ENCODE measurements at places on chromosomes 4 and X.

GRCh38 chr4:57971261-57971660 lies 861.1 kb upstream of the IGFBP7 start:
- no peak for DNase-seq

DNA sequence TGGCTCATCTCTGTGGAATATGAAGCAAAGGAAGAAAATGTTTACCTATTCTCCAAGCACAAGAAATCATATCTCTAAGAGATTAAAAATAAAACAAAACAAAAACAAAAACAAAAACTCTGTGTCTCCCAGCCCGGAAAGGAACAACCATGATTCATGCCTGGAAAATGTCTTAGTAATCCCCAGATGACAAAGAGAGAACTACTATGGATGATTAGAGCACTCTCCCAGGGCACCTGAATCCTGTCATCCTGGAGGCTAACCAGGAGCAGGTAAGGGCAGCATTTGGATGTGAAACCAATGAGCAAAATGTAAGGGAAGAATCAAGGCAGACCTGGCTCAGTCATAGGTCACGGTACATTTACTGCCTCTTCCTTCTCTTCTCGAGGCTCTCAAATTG lies 1.7 kb upstream of the AKAP4 start:
- no peak for DNase-seq

DNA sequence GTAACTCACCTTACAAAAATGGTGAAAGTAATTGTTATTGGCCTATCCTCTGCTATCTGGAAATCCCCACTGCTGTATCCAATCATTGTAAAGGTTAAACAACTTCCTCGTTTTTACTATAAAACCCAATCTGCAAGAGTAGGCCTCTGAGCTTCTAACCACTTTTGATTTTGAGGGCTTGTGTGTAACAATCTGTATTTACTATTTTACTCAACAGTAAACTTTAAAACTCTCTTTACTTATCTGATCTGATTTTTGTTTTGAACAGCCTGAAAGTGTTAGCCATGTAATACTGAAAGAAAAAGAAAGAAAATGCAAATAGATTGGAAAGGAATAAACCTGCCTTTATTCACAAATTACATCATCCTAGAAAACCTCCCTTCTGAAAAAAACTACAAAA lies 63.1 kb downstream of the SLC10A7 start:
- no peak for DNase-seq

GRCh38 chrX:23662187-23662586 lies 5.1 kb upstream of the PRDX4 start:
- no peak for DNase-seq

- no peak for DNase-seq
Measured at GRCh38 chr4:142351958-142352357, 494.1 kb downstream of the INPP4B start.

All from left forelimb (tissue), 1 donor.